ENCODE measurements at places on chromosomes 11 and 22.

DNA sequence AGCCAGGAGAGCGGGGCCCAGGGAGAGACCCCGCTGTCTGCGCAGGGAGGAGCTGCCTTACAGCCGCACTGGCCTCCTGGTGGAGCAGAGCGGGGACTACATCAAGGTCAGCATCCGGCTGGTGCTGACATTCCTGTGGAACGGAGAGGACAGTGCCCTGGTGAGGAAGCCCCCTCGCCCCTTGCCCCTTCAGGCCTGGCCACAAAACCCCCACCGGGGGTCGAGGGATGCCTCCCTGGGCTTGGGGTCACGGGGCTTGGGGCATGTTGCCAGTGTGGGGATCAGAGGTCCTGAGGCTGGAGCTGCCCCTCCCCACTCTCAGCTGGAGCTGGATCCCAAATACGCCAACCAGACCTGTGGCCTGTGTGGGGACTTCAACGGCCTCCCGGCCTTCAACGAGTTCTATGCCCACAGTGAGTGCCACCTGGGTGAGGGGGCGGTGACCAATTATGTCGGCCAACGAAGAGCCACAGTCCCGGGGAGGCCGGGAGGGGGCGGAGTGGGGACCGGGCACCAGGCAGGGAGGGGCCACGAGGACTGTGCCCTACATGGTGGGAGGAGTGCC is 4.2 kb downstream of the MUC5B start:
- DNase-seq = no peak

DNA sequence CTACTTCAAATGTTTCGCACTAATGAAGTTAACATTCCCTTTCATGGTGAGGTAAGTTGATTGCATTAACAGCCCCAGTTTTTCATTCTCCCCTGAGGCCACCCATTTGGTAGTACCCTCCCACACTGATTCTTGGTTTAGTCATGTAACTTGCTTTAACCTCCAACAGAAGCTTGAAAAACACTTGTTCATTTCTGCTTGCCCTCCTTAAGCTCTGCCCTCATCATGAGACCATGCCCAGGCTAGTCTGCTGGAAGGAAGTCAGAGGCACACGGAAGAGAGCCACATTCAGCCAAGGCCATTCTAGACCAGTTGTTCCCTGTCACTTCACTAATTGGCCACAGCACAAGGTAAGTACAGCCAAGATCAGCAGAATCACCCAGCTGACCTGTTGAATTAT is 50.7 kb upstream of the CD44 start:
- no peak for DNase-seq

DNA sequence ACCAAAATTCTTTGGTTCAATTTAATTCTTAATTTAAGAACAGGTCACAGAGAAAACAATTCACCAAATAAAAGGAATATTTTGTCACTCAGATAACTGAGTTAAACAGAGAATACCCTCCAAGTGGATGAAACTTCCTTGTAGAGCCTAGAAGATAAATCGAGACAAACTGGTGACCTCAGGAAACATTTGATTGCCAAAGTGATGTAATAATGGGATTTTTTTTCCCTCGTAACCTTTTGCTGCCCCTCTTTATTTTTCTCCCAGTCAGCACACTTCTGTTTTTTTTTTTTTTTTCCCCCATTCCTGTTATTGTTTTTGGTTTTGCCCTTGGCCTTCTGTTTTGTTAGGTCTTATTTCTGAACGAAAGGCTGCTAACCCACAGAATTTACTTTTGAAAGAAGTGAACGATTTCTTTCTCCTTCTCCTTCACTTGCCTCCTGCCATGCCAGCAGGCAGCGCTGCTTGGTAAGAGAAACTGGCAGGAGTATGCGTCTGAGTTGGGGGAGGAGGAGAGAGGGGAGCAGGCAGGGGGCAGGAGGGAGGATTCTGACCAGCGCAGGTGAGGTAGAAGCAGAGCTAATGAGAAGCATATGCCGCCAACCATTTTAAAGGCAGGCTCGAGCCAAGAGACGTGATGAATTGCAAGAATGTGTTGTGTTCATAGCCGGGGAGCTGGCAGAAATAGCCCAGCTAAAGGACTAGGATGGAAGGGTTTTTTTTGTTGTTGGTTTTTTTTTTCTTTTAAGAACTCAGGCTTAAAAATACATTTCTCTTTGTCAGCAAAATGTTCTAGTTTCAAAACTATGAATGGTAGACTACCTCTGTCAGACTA is 121.9 kb upstream of the MTMR2 start:
- no peak for DNase-seq

- DNase-seq = no peak
Observed at GRCh38 chr11:65528819-65529350, 4.0 kb downstream of the SCYL1 start.

DNA sequence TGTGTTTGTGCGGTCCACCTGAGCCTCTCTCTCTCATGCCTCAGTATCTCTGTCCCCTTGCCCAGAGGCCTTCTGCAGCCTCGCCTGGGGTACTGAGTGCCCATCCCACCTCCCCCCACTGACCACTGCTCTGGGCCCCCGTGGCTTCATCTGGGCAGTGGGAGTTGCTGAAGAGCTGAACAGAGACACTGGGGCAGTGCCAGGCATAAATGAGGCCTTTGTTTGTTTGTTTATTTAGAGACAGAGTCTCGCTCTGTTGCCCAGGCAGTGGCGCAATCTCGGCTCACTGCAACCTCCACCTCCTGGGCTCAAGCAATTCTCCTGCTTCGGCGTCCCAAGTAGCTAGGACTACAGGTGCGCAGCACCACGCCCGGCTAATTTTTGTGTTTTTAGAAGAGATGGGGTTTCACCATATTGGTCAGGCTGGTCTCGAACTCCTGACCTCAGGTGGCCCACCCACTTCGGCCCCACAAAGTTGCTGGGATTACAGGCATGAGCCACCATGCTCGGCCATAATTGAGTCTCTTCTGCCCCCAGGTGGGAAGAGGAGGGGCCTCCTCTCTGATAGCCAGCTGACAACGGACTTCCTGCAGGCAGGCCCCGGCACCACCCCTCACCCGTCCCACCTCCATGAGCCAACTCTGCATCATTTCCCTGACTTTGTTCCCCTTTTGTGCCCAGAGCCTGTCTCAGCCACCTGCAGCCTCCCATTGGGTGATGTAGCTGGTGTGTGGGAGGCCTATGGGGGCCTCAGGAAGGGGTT is 9.3 kb downstream of the CRYBB3 start:
- DNase-seq = no peak

- DNase-seq = no peak
Observed at GRCh38 chr22:37599153-37599552, 9.5 kb upstream of the GGA1 start.

- DNase-seq = no peak
Observed at GRCh38 chr11:66694056-66694410, 16.3 kb upstream of the RBM4B start.

DNA sequence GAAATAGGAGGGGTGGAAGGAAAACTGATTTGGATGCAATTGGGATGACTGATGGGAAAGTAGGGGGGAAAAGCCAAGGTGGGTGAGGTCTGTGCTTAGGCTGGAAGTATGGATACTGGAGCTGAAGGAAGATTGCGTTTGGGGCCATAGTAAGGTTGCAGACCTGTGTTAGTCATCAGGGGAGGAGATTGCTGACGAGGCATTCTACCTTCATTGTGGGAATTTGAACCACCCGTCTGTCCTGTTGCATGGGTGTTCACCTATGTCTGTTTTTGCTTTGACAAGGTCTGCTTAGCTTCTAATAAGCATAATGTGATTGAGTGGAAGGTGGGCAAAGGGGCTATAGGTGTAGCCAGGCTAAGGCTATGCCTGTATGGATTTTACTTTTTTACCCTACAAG is 323.8 kb downstream of the BLID start:
- no peak for DNase-seq

GRCh38 chr11:69904161-69904973 is 85.2 kb upstream of the FGF3 start:
- DNase-seq = no peak

GRCh38 chr11:114078423-114078822 is 18.9 kb downstream of the ZBTB16 start:
- no peak for DNase-seq

GRCh38 chr11:898540-899190 is 11.9 kb downstream of the CHID1 start:
- DNase-seq = no peak

DNA sequence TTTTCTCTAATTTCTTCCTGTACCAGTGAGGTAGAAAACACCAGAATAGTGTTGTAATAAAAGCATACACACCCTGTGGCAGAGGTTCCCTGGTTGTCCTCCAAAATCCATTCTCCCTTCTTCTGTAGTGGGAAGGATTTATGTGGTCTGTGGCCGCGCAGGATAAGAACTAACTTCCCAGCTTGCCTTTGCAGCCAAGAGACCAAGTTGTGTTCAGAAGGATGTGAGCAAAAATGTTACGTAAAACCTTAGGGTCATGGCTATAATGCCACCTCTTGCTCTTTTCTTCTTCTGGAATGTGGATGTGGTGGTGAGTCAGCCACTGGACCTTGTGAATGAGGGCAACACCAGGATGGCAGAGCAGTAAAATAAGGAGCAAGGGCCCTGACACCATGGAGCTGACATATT is 28.4 kb downstream of the CCDC90B start:
- no peak for DNase-seq

DNA sequence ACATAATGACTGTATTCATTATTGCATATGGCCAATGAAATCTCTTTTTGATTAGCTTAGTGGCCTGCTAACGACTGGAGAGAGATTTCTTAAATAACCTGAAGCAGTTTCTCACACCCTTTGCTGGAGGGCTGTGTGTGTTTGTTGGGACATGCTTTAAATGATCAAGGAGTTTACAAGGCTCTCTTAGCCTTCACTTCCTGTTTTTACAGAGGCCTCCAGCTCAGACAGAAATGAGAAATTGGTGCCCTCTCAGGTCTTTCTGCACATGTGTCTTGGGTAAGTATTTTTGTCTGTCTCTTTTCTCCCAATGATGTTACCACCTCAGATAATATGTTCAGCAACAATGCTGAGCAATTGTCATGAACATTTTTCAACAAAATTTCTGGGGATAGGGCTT is 884.4 kb upstream of the CNTN5 start:
- DNase-seq = no peak

DNA sequence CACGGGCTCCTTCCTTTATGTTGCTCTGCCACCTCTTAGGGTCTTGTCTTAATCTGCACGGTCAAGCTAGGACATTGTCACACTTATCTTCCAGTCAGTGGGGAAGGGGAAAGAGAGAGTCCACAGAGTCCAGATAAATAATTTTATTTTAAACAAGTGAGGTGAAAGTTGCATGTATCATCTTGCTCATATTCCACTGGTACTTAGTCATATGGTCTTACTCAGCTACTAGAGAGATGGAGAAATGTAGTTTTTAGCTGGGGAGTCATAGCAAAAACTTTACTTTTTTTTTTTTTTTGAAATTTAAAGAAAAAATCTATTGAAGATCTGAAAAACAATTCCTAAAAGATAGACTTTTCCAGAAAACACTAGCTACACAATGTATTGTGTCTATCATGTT is 29.0 kb downstream of the PDE3B start:
- no peak for DNase-seq

- DNase-seq = no peak
Observed at GRCh38 chr22:26709617-26710390, 52.4 kb downstream of the MIAT start.

GRCh38 chr11:33463059-33463458 is 205.9 kb downstream of the HIPK3 start:
- no peak for DNase-seq

DNA sequence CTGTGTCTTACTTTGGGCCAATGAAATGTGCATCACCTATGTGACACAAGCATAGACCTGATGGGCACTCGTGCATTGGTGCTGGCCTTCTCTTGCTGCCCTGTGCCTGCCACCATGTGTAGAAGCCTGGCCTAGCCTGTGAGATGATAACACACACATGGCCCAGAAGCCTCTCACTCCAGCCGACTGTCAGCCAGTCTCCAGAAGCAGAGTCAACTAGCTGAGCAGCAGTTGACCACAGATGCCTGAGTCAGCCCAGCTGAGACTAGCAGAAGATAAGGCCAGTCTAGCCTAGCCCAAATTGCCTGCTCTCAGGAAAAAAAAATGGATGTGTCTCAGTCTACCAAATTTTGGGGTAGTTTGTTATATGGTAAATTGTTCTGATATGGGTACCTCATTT is 46.2 kb downstream of the CSNK2A3 start:
- DNase-seq = no peak

- no peak for DNase-seq
Observed at GRCh38 chr11:37504060-37504611, 906.1 kb upstream of the RAG2 start.

DNA sequence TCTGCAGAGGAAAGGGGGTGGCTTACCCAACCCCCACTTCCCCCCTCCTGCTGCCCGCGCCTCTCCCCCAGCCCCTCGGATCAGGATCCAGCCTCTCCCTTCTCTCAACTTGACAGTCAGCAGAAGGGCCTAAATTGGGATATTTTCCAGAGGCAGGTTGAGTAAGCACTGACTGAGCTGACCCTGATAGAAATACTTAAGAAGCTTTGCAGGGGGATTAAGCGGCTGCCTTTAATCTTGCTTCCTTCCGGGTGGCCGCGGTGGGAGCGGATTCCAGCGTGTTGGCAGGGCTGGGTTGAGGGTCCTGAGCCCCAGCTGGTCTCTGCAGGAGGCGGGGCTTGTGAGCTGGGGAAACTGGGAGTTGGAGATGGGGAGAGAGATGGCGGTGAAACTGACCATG is 445.2 kb downstream of the NTM start:
- DNase-seq = no peak

GRCh38 chr11:15725246-15725645 is 610.5 kb downstream of the INSC start:
- DNase-seq = no peak

DNA sequence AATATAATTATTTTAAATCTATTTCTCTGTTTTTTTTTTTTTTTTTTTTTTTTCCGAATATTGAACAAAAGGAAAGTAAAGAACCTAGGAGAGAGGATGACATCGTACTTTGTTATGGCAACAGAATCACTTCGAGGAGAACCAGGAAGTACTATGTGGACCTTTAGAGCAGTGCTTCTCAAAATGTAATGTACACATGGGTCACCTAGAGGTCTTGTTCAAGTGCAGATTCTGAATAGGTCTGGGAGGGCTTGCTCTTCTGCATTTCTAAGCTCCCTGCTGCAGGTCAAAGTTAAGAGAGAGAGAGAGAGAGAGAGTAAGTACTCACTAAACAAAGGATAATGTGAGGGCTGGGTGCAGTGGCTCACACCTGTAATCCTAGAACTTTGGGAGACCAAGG is 419.5 kb upstream of the TENM4 start:
- DNase-seq = no peak

- DNase-seq = no peak
Observed at GRCh38 chr11:86865436-86865835, 65.1 kb downstream of the PRSS23 start.

DNA sequence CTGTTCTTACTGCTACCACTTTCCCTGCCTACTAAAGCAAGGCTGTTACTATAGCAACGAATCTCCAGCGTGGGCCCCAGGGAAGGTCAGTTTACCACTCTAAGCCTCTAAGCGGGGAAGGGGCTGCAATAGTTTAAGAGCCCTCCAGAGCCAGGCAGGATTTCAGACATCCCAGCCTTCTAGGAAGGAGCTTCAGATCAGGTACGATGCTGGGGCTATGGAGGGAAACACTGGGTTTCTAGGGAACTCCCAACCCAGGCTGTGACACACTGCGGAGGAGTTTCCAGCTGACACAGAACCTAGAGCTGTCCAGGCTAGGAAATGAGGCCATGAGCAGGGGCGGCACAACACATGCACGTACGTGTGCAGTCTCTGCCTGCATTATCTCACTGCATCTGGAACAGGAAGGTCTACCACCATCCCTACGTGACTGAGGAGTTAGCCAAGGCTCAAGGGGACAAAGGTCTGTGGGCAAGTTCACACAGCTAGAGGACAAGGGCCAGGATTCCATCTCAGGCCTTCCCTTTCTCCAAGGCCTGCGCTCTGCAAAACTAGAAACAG is 20.4 kb downstream of the HPS4 start:
- DNase-seq = no peak

- no peak for DNase-seq
Observed at GRCh38 chr22:40673017-40673416, 6.3 kb upstream of the MCHR1 start.
